ENCODE measurements at places on chromosomes 1 and 21. TPM values are rescaled to one million over a fixed set of nuclear protein-coding genes. Genes with fewer than 3 reads are reported as not detected.

Gene LRRC53
- not detected for total RNA-seq

Gene TCEA3
- 1.8 TPM for total RNA-seq

Gene ANXA9
- total RNA-seq, result not detected

Gene ANGPTL3
- not detected for total RNA-seq
